ENCODE measurements at places on chromosomes 1 and 21. TPM values are rescaled to one million over a fixed set of nuclear protein-coding genes. Genes with fewer than 3 reads are reported as not detected.

Gene TMEM183A
- 99.4 TPM for total RNA-seq

Gene TCHH
- 0.28 TPM for total RNA-seq

Gene AMY2A
- not detected for total RNA-seq

Gene EXTL1
- total RNA-seq, result 1.1 TPM

Gene LRRIQ3
- not detected for total RNA-seq

Gene RAD54L
- not detected for total RNA-seq

Gene GPR37L1
- 0.36 TPM for total RNA-seq

Gene C1orf185
- total RNA-seq, result not detected

Gene CD101
- total RNA-seq, result 1.1 TPM

Gene RGS2
- 667 TPM for total RNA-seq

Gene ATP6V1G3
- not detected for total RNA-seq

Gene FCRLB
- not detected for total RNA-seq

Gene OLFML3
- total RNA-seq, result 118 TPM

Gene MEX3A
- total RNA-seq, result 0.28 TPM

Gene SDHB
- 126 TPM for total RNA-seq

All from sigmoid colon (tissue), 7 donors.